RWPE2 (cell line): ENCODE measurements at places on chromosomes 6 and 20.

DNA sequence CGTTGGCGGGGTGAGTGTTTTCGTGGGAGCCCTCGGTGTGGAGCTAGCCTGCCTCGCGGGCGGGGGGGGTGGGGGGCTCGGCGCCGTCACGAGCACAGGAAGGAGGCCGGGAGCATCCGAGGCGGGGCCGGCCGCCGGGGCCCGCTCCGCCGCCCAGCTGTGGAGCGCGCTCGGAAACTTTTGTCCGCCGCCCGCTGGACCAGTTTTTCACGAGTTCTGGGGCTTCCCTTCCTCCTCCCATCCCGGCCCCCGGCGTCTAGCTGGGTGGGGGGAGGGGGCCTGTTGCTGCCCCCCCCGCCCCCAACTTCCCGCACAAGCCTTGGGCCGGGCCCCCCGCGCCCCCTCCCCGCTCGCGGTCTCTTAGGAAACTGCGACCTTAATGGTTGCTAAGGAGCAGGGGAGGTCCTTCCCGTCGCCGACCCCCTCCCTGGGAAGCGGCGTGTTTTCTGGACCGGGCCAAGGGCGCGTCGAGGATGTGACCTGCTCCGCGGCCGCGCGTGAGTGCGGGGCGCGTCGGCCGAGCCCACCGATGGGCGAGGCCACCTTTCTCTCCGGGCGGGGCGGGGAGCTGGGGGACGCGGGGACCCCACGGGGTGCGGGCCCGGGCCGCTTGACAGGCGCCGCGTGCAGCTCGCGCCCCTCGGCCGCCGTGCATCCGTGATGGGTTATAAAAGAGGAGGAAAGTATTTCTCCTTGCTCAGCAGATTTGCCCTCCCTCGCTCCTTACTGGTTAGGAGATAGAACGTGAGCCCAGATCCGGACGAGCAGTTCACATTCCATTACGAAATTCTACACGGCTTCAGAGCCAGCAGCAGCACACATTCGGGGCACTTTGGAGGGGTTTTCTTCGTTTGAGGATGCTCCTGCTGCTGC, 1.4 kb downstream of the RREB1 start:
- no peak for DNase-seq

GRCh38 chr6:53651205-53651763, 14.3 kb downstream of the KLHL31 start:
- no peak for DNase-seq

DNA sequence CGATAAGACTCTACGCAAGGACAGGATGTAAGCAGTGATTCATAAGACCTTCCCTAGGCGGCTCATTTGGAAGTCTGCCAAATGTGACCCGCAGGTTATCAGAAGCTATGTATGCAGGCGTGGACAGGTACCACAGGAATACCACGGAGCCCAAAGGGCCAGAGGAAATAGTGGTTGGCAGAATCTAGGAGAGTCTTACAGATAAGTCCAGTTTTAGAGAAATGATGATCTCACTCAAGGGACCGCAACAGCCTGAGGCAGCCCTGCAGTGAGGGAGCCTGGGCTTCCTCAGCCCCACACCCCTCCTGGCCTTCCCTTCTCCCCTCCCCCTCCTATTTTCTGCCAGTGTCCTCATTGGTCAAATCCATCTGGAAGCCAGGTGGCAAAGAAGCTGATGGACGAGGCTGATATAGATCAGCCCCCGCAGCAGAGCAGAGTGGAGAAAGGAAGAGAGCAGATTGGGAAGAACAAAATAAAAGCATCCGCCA, 110.6 kb downstream of the FNDC1 start:
- DNase-seq = no peak

DNA sequence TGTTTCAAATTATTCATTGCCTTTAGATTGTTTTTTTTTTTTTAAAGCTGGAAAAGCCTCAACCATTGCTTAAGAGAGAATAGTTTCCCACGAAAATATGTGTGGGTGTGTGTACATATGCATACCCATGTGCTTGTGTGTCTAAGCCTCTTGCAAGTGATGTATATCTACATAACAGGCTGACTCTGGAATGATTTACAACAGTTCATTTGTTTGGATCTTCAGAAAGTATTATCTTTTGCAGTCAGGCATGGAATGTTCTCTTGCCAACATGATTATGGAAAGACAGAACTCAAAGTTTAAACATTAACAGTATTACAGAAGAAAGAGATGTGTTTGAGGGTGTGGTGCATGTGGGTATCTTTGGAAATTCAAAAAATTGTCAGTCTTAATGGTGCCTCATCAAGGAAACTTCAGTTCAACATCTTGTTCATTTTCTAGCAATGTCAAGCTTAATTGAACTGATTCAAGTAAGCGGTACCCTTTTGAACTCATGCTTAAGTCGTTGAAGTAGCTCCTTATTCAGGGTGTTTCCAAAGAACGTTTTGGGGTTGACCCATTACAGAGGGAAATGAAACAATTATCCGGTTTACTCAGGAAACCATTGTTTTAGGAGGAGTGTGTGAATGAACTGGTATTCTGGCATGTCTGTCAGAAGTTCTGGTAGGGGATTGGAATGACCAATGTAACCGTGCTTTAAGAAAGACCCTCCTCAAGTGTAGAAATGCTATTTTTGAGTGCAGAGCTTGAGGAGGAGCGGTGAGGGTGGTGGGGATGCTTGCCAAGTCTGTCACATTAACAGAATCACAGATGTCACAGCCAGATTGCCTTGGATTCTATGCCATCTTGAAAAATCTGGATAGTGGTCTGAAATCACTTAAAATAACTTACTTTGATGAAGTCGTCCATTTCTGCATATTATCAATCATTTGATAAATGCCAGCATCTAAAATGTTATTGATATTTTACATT, 60.3 kb downstream of the ADGRG6 start:
- no peak for DNase-seq

DNA sequence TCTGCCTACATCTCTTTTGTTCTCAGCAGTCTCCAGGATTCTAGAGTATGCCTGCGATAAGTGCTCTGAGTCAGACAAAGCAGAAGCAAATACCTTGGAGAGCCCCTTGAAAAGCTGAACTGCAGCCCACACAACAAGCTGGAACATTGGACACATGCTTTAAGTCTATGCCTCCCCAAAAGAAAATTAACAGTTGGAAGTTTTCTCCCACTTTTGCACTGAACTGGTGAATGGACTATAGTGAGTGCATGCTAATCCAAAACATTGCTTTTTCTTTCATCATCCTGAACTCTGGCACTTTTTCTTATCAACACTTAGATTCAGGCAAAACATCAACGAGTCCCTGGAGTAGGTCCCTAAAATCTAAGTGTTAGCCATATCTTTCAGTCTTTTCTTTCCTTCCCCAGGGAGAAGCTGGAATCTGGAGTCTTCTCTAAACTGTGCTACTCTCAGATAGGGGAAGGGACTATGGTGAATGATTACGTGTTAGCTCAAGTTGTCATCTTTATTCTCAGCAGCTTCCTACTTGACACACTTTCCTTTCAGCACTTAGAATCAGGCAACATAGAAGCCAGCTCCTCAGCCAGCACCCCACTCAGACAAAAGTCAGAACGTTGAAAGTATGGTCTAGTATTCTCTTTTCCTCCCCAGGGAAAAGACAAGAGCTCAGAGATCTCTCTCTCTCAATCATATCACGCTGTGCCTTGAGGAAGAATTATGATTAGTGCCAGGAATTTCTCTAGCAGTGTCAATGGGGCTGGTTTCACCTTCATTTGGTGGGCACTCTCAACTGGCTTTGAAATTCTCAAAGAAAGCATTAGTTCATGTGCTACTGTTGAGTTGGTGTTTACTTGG, 811.0 kb upstream of the GJE1 start:
- no peak for DNase-seq

DNA sequence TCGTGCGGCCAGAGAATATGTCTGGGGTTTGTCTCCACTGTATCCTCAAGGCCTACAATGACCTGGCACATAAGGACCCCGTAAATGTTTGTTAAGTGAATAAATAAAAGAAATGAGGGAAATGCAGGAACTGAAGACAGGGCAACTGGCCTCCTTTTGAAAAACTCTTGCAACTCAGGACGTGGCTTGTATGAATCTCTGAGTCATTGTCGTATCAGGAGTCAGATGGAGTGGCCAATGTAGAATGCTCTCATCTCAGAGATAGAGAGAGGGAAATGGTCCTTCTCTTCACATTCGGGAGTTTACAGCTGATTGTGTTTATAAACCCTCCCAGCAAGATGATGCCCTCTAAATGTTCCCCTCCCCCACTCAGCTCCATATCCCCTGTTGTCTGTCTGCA, 57.1 kb downstream of the UST start:
- no peak for DNase-seq

GRCh38 chr20:33211817-33212424, 5.2 kb upstream of the BPIFA3 start:
- no peak for DNase-seq

- DNase-seq = no peak
These were observed 35.9 kb downstream of the FOXC1 start for GRCh38 chr6:1645466-1646185.

GRCh38 chr6:25504661-25505060, 147.4 kb upstream of the SCGN start:
- no peak for DNase-seq

GRCh38 chr6:36246506-36247268, 23.2 kb upstream of the PNPLA1 start:
- no peak for DNase-seq

DNA sequence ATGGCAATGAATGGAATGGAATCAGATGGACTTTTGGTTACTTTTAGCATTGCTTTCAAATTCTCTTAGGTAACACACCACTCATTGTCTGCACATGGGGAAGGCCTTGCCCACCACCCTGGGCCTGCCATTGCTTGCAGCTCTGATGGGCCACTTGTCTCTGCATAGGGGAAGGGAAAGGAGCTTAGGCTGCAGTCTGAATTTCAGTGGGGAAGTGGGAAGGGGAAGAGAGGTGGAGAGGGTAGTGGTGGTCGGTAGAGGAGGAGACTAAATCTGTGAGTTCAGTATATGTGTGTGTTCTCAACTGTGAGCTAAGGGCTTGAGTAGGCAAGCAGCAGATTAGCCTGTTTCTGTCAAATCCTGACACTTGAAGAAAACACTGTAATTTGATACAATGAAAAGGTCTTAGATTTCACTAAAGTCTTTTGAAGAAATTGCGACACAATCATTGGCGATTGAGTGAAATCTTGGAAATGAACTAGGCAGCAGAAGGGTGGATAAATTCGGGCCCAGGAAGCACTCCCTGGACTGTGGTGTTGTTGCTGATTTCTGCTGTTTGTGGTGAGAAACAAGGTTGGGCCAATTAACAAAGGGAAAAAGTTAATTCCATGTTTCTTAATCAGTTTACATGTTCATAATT, 80.6 kb downstream of the OTOR start:
- no peak for DNase-seq

- no peak for DNase-seq
These were observed 104.3 kb downstream of the TRERF1 start for GRCh38 chr6:42347456-42347855.

DNA sequence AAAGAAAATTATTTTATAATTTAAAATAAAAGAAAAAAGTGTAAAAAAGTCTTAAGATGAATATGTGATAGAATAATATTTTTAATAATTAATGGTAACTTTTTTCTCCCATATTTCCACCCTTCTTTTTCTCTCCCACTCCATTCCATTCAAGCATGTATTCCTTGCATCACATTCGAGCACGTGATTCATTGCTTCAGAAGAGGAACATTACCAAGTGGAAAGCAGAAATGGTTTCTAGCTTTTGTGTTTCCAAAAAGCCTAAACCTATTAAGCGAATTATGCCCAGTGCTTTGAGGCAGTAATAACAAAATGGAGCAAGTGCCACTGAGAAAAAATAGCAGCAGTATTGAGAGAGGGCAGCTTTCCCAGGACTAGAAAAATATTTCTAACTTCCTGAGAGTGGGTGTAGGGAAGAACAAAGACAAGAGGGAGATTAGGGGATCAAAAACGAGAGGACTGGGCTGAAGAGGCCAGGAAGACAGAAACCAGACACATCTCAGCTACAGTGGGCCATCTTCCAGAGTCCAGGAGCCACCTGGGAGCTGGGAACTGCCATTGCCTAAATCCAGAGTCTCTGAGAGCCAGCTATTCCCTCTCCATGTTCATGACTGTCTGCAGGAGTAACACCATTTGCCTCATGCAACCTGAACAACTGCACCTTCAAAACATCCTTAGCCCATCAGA, 15.0 kb upstream of the AKIRIN2 start:
- DNase-seq = no peak

GRCh38 chr20:43711098-43711654, 15.6 kb downstream of the GTSF1L start:
- DNase-seq = no peak

GRCh38 chr20:3826420-3826819, 6.1 kb downstream of the AP5S1 start:
- DNase-seq = no peak

DNA sequence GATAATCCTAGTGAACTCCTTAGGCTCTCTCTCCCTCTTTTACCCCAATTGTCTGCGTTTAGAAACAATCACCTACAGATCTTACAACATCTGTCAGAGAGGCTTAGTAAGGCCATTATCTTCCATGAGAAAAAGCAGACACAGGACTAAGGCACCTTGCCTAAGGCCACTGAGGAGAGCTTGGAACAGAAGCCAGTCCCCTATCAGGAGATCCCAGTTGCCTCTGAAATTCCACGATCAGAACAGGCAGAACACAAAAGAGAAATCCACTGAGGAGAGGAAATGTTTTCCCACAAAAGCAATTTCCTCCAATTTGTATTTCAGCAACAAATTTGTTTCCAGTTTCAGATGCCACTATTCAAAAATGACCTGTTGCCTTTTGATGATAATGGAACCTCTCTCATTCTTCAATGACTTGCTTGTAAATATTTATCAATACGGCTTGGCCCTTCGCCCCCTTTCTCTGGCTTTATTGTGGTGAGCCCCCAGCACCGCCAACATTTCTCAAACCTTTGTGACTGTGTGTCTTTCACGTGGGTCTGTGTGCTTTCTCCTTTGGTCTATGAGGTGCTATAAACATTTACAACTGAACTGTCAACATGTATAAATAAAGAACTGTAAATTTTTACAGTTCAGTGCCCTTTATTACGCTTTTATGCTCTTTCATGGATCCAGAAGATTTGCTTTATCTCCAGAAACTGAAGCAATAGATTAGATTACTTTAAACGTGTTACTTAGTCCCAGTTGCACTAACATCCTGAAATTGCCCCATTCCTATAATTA, 187.8 kb upstream of the PHACTR1 start:
- DNase-seq = no peak

DNA sequence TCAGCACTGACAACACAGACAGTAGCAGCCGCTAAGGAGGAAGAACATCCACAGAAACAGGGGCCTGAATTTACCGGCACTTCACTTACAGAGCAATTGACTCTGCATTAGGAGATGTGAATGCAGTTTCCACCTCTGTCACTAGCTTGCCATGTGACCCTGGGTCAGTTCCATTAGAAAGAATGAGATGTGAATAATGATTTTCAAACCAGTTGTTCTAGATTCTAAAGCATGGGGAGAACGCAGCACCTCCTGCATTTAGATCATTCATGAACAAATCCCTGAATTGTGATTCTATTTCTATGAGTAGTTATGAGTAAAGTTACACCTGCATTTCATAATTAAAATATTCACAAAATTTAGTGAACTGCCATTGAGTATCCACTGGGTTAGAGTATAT, 197.3 kb upstream of the EXOC2 start:
- DNase-seq = no peak

GRCh38 chr6:128632131-128632530, 111.7 kb upstream of the PTPRK start:
- DNase-seq = no peak
